Smooth muscle cell of the pulmonary artery (primary cell): ENCODE measurements at places on chromosomes 1 and 21. TPM values are rescaled to one million over a fixed set of nuclear protein-coding genes. Genes with fewer than 3 reads are reported as not detected.

ICOSLG gene
- total RNA-seq = 0.17 and 1.5 TPM in 2 replicates

CAMK1G gene
- 0.23 and 2.3 TPM in 2 replicates for total RNA-seq

CFHR2 gene
- not detected in 2 replicates for total RNA-seq

CD55 gene
- total RNA-seq = 34.3 and 79.0 TPM in 2 replicates

CLCA1 gene
- not detected in 2 replicates for total RNA-seq

MAD2L2 gene
- total RNA-seq = 31.2 and 36.8 TPM in 2 replicates

LHX4 gene
- under 0.01 and 0.07 TPM in 2 replicates for total RNA-seq

PGLYRP3 gene
- not detected in 2 replicates for total RNA-seq

PTPN7 gene
- not detected in 2 replicates for total RNA-seq

SPRR5 gene
- not detected in 2 replicates for total RNA-seq

EPRS1 gene
- 172 and 186 TPM in 2 replicates for total RNA-seq

OR2T8 gene
- total RNA-seq = not detected in 2 replicates

EGLN1 gene
- total RNA-seq = 83.2 and 97.5 TPM in 2 replicates

FAM177B gene
- total RNA-seq = not detected in 2 replicates

BEST4 gene
- 0.07 and 0.20 TPM in 2 replicates for total RNA-seq

NUCKS1 gene
- 92.4 and 143 TPM in 2 replicates for total RNA-seq

SEC16B gene
- 2.5 and 3.2 TPM in 2 replicates for total RNA-seq

FCMR gene
- total RNA-seq = 0.13 TPM in 1 of 2 replicates, not detected in the other

ADGRB2 gene
- 14.1 and 16.7 TPM in 2 replicates for total RNA-seq

CDK11B gene
- total RNA-seq = 8.6 and 10.7 TPM in 2 replicates

KCNT2 gene
- total RNA-seq = 6.6 and 10.8 TPM in 2 replicates

USH2A gene
- total RNA-seq = under 0.01 TPM in 1 of 2 replicates, not detected in the other

AXDND1 gene
- total RNA-seq = 0.07 TPM in 1 of 2 replicates, not detected in the other

SDHB gene
- 91.4 and 101 TPM in 2 replicates for total RNA-seq
